KG1 (cell line): ENCODE measurements at places on chromosomes 13 and 19.

- no peak for DNase-seq
Observed at GRCh38 chr19:16614941-16615340, 13.1 kb downstream of the MED26 start.

- DNase-seq, result no peak
Observed at GRCh38 chr13:96525715-96526114, 435.8 kb downstream of the HS6ST3 start.

DNA sequence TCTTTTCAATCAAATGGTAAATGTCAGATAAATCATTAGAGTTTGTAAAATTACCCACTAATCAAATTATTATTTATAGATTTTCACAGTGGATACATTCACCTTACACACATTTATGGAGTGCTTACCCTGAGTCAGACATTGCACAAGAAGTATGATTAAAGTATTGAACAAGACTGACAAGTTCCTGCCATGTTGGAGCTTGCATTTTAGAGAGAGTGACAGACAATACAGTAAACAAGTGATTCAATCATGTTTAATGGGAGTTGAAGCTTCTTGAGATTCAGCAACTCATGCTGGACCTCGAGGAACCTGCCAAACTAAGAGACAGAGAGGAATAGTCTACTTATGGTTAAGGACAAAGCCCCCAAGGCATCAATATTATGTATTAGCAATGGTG is 487.8 kb downstream of the PCDH17 start:
- DNase-seq, result no peak

GRCh38 chr13:110113284-110113764 is 193.6 kb downstream of the COL4A1 start:
- no peak for DNase-seq

DNA sequence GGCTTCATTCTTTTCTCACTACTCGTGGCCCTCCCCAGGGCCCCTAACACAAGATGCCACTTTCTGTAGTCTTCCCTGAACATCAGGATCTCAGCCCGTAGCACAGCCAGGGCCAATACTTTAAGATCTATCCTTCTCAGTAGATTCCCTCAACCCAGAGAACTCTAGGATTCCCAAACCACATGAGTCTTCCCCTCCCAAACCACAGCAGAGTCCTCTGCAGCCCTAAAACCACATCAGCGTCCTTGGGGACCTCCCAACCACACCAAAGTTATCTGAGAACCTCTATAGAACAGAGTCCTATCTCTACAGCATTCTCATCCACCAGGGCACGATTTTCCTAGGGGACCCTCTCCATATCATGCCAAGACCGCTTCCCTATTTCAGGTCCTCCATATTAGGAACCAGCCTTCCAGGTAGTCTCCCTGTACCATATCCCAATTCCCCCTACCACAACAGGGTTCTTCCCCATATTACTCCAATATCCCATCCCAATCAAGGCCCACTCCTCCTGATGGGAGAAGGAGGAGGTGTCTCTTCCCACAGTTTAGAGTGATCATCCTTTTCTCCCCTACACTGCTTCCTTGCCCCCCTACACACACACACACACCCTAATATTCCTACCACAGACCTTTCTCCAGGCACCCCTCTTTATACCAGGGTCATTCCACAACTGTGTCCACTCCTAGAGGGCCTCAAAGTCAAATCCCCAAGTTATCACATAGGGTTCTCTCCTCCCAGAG is 1.4 kb downstream of the DYRK1B start:
- no peak for DNase-seq

GRCh38 chr19:8490873-8491272 is 11.6 kb downstream of the PRAM1 start:
- DNase-seq, result no peak

GRCh38 chr13:24267274-24267673 is 42.1 kb upstream of the C1QTNF9 start:
- DNase-seq, result no peak

- DNase-seq, result peak; percentile 45
Observed at GRCh38 chr13:107450931-107451330, 764.4 kb downstream of the LIG4 start.

- DNase-seq, result no peak
Observed at GRCh38 chr13:50676602-50677001, 166.9 kb downstream of the DLEU7 start.

GRCh38 chr13:24203811-24204210 is 43.3 kb downstream of the SPATA13 start:
- DNase-seq, result peak; percentile 63

- DNase-seq, result no peak
Observed at GRCh38 chr13:96871469-96871868, 122.8 kb downstream of the OXGR1 start.

DNA sequence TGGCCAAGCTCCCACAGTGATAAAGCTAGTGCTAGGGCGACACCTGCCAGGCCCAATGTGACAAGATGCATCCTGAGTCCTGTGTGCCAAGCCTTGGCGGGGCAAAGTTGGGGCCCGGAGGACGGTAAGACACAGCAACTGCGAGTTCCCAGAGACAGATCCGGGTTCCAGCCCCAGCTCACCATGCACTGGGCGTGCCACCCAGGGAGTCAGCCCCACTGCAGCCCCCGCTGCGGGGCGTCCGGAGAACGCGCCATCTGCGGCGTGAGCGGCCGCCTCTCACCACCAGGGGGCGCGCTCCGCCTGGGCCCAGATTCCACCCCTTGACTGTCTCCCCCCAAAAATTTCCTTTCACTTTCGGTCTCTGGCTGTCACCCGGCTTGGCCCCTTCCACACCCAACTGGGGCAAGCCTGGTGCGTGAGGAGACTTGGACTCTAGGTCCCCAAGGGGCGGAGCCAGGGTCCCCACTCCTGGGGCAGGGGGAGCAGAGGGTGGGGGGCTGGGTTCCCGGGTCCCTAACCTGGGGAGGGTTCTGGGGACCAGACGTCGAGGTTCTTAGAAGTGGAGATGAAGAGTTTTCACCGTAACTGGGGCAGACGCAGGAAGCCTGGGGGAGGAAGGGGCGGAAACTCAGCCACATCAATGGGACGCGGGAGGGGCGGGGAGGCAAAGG is at the start of gene FLT3LG:
Gene FLT3LG (plus strand): TSS at position 348 of the 674 bp plus-strand sequence. CDS start 425 bp downstream, outside the sequence.
- DNase-seq, result peak; percentile 89

GRCh38 chr13:109968876-109969577 is 182.6 kb upstream of the IRS2 start:
- no peak for DNase-seq

DNA sequence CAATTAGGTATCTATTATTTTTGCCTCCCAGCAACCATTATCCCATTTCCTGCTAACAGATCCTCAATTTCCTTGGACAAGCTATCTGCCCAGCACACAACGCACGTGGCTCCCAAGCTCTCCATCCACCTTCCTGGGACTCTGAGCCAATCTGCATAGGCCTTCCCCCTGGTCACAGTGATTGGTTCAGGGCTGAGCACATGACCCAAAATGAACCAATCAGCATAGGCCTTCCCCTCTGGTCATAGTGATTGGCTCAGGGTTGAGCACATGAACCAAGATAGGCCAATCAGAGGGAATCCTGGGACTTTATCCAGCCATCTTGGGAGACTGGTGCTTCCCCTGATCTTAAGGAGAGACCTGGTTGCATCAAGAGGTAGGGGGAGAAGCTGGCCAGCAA is 5.8 kb downstream of the CPAMD8 start:
- DNase-seq, result no peak

DNA sequence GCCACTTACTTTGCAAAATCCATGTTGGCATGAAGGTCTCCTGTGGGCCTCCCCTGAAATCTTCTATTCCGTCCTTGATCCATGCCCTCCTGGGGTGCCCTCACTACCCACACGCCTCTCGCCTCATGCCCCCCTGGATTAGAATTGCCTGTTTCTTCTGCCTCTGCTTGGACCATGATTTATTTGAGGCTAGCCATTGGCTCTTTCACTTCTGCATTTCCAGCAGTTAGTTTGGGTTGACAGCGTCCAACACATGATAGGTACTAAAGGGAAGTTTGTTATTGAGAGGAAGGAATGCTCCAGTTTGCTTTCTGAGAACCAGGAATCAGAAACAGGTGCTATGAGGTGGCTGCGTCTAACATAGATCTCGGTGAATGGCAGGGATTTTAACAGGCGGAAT is 30.5 kb upstream of the TPTE2 start:
- DNase-seq, result no peak

DNA sequence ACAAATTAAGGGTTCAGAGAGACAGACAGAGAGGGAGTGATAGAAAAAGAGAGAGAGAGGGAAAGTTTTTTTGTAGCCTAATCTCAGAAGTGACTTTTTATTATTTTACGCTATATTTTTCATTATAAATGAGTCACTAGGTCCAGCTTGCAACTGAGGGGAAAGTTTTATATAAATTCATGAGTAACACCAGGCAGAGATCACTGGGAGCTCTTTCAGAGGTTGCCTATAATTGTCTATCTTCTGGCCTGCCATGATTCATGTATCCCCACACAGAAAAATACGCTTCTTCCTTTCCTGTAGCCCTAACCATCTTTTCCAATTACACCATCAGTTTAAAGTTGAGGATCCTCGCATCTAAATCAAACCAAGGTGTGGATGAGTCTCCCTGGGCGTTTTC is 467.9 kb downstream of the SLITRK1 start:
- DNase-seq, result no peak

GRCh38 chr13:31073859-31074718 is 87.6 kb downstream of the HSPH1 start:
- DNase-seq, result no peak

- no peak for DNase-seq
Observed at GRCh38 chr13:21385710-21386109, 73.4 kb downstream of the ZDHHC20 start.

GRCh38 chr19:11267316-11268085 is 5.2 kb upstream of the DOCK6 start:
- DNase-seq, result no peak

DNA sequence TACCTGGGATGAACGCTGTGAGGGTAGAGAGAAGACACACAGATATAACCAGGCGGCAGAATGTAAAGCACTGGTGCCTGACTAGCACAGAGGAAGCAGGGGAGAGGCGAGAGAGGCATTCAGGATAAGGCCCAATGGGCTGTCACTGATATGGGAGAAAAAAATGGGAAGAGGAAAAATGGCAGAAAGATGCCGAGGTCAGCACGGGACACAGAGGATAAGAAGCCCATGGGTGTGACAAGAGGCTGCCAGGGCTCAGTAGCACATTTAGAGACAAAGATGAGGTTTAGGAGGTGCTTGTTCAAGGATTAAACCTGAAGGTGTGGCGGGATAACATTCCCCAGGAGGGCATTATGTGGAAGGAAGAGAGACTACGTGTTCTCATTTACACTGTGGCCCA is 5.6 kb downstream of the SMG9 start:
- no peak for DNase-seq

DNA sequence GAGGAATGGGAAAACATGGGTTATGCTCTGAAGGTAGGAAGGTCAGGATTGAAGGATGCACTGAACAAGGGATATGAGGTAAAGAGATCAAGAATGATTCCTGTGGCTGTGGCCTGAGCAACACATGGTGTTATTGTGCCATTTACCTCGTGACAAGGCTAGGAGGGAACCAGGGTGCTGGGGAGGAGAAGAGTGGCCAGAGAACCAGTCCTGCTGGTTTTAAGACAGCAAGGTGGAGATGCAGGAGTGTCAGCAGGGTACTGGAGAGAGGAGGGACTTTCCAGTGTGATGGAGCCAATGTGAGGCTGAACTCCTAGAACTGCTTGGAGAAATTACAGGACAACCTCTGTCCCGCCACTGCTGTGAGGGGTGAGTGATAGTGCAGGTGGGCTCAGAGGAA is 282.4 kb downstream of the MYO16 start:
- DNase-seq, result no peak

- DNase-seq, result peak; percentile 21
Observed at GRCh38 chr19:18985257-18985656, 44.2 kb upstream of the HOMER3 start.

GRCh38 chr13:45833242-45833641 is 18.3 kb downstream of the SIAH3 start:
- no peak for DNase-seq

DNA sequence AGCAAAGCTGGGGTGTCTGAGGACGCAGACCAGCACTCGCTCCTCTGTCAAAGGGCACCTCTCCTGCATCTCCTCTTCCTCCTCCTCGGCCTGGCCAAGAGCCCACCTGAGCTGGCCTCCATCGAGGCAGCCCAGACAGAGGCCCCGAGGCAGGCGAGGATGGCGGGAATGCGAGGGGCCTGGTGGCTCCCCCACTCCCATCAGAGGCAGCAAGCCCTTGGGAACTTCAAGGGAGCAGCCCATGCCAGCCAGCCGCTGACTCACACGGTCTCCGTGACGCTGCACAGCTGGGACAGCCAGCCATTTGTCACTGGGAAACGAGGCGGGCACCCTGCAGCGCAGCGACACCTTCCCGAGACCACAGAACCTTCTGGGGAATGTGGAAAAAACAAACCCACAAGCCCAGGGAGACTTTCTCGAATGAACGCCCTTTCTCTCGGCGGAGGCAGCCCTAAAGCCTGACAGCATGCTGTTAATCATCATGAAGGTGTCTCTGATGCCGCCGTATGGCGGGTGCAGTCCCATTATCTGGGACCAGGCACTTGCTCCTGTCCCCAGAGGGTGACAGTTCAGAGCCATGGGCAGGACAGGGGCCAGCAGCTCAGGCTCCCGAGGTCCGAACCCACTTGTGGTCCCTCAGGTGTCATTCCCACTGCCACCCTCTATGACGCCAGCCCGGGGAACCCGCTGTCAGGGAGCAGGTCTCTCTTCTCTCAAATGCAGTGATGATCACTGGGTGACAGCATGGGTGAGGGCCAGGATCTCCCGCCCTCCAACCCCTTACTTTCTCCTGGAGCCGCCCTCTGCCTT is 53.0 kb downstream of the PEPD start:
- DNase-seq, result no peak

GRCh38 chr13:101648766-101649487 is 196.5 kb downstream of the ITGBL1 start:
- no peak for DNase-seq

DNA sequence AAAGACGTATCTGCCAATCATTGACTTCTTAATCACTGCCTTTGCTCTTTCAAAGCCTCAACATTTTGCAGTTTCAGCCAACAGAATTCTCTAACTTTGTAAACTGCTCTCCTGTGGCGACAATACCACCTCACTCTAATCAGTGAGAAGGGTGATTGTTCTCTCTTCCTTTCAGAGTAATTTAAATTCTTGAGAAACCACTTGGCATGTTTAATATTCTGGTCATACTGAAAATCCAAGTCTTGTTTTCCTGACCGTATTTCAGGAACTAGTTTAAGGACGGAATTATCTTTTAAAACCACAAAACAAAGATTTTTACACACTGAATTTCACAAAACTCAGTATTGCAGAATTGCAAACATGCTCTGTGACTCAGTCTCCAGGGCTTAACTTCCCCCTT is 5.2 kb upstream of the CDC16 start:
- DNase-seq, result no peak
